ENCODE measurements at places on chromosomes 4 and X. TPM values are rescaled to one million over a fixed set of nuclear protein-coding genes. Genes with fewer than 3 reads are reported as not detected.

DNA sequence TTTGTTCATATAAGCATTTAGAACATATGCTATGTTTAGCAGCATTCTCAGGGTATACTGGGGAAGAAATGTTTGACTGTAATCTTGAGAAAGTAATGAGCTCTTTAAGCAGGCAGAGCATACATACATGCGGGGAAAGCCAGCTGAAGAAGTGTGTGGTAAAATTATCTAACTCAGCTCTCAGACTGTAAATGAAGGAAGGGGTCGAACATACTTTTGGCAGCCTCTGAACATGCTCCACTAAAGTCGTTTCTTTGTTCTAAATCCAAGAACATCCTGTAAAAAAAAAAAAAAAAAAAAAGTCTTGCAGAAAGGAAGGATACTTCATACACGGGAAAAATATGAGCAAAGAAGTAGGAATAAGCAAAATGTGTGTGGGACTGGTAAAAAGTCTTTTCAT, 224.8 kb downstream of the GRID2 start:
- H3K27ac ChIP-seq: no peak overlapping the region
- no peaks in the 10 kb centered on the region for H3K36me3 ChIP-seq

TRIM75 gene
- total RNA-seq: not detected

BMPR1B gene
- 30.1 TPM for total RNA-seq

- no peaks in the 10 kb centered on the region for H3K36me3 ChIP-seq
- DNase-seq: no peak
- no peaks in the 10 kb centered on the region for H3K4me1 ChIP-seq
- H3K4me3 ChIP-seq: no peak overlapping the region
- no peaks in the 10 kb centered on the region for H3K27me3 ChIP-seq
- H3K27ac ChIP-seq: no peak overlapping the region
These were observed 958.8 kb downstream of the PCDH18 start for GRCh38 chr4:136573460-136573859.

CLCN4 gene
- total RNA-seq: 63.0 TPM

DAPP1 gene
- total RNA-seq: 5.7 TPM

DNA sequence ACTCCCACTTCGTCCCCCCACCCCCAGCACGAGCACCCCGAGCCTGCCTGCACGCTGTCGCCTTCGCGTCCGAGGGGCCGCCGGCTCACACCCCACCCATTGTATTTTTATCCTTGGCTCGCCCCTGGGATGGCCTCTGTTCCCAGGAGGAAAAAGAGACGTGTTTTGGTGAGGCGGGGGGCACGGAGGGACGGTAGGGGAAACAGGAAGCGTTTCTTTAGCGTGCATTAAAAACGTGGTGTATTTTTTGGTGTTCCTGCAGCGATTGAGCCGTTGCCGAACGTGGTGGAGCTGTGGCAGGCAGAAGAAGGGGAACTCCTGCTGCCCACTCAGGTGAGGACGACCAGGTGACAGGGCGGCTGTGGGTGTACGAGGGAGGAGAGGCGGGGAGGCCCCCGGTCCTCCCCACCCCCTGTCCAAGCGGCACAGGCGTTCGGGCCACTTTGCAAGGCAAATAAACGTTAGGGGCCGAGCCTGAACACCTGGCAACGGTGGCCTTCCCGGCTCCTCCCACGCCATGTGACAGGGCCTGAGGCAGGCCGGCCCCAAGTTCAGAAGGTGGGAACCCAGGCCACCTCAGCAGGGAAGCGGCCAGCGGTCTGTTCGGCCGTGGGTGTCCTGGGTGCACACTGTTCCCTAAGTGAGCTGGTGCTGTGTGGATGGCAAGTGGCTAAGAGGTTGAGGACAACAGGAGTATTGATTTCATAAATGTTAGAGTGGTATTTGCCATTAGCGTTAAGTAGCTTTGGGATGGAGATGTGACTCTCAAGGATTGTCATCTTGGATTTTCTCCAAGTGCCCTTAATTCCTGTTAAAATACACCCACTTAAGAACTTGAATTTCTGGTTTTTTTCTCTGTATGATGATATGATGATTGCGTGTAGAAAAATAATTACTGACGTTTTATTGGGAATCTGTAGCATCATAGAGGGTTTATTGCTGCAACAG, 1.1 kb downstream of the TMEM131L start:
- no peaks in the 10 kb centered on the region for H3K27me3 ChIP-seq
- H3K27ac ChIP-seq: no peak overlapping the region
- H3K36me3 ChIP-seq: no peaks in the 10 kb centered on the region
- H3K4me1 ChIP-seq: peaks cover 18% of the 10 kb centered on the region

SSX4B gene
- not detected for total RNA-seq

DNA sequence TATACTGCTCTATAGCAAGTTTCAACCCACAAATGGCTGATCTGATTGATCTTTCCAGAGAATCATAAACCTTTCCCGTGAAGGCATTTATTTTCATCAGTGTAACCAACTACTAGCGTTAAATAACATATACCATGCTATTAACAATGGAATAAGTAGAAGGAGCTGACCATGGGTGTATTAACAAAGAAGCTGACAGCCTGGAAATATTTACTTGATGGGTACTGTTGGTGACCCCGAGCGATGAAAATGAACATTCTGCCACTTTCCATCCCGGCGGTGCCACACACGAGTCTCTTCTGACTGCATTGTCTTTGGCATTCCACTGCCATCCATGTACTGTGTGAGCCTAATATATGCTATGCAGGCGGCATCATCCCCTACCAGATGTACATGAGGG, 304.4 kb downstream of the CAMK2D start:
- H3K27ac ChIP-seq: no peak overlapping the region
- no peaks in the 10 kb centered on the region for H3K4me1 ChIP-seq
- no peak overlapping the region for H3K4me3 ChIP-seq
- no peak for DNase-seq

- H3K36me3 ChIP-seq: no peaks in the 10 kb centered on the region
- H3K27ac ChIP-seq: no peak overlapping the region
- no peaks in the 10 kb centered on the region for H3K4me1 ChIP-seq
- H3K4me3 ChIP-seq: no peak overlapping the region
These were observed 185.1 kb downstream of the ADGRL3 start for GRCh38 chr4:61385256-61385655.

DNA sequence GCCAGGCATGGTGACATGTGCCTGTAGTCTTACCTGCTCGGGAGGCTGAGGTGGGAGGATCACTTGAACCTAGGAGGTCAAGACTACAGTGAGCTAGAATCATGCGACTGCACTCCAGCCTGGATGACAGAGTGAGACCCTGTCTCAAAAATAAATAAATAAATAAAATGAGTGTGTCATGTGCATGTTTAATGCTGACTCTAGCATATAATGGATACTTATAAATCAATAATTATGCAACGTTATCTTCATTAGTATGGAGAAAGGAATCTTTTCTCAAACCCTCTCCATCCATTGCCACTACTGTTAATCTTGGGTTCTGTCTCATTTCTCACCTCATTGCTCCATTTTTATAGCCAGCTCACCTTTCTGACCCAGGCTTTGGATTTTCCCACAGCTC, 189.5 kb upstream of the RPL34 start:
- no peaks in the 10 kb centered on the region for H3K4me1 ChIP-seq
- DNase-seq: no peak
- H3K36me3 ChIP-seq: no peaks in the 10 kb centered on the region

DNA sequence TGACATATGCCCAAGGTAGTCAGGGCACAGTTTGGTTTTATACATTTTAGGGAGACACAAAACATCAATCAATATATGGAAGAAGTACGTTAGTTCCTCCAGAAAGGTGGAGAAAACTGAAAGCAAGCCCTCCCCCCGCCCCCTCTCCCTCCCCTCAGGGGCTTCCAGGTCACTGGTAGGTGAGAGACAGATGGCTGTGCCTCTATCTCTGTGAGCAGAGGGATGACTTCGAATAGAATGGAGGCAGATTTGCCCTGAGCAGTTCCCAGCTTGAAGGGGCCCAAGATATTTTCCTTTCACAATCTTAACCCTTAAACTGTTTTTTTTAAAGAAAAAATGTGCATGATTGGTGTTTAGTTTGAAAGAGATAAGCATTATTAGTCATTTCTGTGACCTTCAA, 114.0 kb downstream of the PCDH10 start:
- no peak overlapping the region for H3K27ac ChIP-seq
- H3K4me1 ChIP-seq: no peaks in the 10 kb centered on the region
- H3K36me3 ChIP-seq: no peaks in the 10 kb centered on the region
- H3K4me3 ChIP-seq: no peak overlapping the region
- no peaks in the 10 kb centered on the region for H3K27me3 ChIP-seq

LRAT gene
- total RNA-seq: 0.50 TPM

GRCh38 chr4:36740796-36741310, 459.4 kb downstream of the DTHD1 start:
- no peak overlapping the region for H3K27ac ChIP-seq
- DNase-seq: no peak
- no peak overlapping the region for H3K4me3 ChIP-seq
- no peaks in the 10 kb centered on the region for H3K36me3 ChIP-seq

GRCh38 chrX:48786341-48786800, at the start of gene GATA1:
TSS of gene GATA1 (plus strand) at chrX:48786590. CDS start at chrX:48791110, 4,520 bp downstream.
- H3K4me1 ChIP-seq: no peaks in the 10 kb centered on the region
- H3K27me3 ChIP-seq: peaks cover 2% of the 10 kb centered on the region
- H3K27ac ChIP-seq: no peak within 1 kb of the TSS
- no peak for DNase-seq
- no peaks in the 10 kb centered on the region for H3K36me3 ChIP-seq

DNA sequence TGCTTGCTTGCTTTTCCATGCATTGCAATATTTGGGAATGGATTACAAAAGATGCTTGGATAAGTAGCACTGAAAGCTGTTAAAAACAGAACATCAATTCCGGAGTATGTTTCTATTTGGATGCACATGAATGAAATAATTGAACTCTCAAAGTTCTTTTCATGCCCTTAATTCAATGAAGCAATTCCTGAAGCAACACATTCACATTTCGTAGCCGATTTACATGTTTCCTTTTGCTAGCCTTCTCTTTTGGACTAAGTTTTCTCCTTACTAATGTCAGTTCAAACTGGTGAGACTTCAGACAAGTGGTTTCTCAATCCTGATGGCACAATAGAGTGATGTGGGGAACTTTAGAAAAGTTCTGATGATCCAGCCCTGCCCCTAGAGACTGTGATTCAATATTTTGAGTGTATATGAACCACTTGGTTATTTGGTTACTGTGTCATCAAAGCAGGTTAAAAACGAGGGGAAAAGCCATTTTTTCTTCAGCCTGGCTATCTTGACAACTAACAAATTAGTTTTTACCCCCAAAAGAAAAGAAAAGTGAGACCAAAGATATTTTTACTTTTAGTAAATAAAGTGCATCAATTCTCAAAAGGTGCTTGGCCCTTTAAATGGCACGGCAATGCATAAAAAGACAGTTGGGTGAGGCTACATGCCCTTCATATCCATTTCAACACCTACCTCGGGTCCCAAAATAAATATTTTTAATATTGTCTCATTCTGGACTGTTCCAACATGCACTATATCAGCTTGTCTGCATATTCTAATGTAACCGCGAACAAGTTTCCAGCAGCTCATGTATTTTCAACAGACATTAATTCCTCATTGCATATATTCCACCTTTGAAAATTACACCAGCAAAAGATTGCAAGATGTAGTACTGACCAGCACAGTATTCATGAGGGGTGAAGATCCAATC, 90.1 kb upstream of the RPL34 start:
- no peaks in the 10 kb centered on the region for H3K27me3 ChIP-seq
- DNase-seq: no peak
- no peak overlapping the region for H3K4me3 ChIP-seq
- no peaks in the 10 kb centered on the region for H3K36me3 ChIP-seq
- no peak overlapping the region for H3K27ac ChIP-seq

DNA sequence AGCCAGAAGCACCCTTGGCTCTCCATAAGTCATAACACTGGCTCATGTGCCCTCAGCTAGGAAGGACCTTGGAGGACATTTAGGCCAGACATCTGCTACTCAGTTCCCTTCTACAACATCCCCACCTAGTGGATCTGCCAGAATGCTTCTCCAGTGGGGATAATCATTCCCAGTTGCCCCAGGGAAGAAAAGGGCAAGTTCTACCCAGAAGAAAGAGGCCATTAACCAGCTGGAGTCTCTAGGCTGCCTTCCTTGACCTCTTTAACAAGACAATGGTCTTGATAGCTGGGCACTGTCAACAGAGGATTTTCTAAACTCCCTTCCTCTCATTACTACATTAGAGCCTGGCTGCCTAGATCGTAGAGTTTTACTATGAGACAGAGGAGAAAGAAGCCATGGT, 42.0 kb downstream of the LGI2 start:
- H3K27ac ChIP-seq: no peak overlapping the region
- no peaks in the 10 kb centered on the region for H3K27me3 ChIP-seq
- H3K4me1 ChIP-seq: no peaks in the 10 kb centered on the region

DNA sequence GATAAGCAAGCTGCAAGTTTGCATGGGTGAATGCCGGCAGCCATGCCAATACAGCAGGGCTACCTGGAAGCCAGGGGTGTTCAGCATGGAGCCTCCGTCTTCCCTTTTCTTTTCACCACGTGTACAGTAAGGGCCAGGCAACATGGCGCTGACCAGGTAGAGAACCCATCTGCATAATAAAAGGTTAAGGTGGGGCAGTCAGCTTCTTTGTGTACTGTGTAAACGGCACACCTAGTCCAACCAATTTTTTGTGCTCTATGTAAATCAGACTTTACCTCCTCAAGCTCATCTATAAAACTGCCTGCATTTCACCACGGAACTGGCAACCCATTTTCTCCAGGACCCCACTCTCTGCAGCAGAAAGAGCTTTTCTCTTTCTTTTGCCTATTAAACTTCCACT, 286.8 kb upstream of the VCX3A start:
- H3K4me1 ChIP-seq: no peaks in the 10 kb centered on the region
- H3K27ac ChIP-seq: no peak overlapping the region
- H3K36me3 ChIP-seq: no peaks in the 10 kb centered on the region
- H3K27me3 ChIP-seq: no peaks in the 10 kb centered on the region
